ENCODE measurements at places on chromosomes 5 and 9.
A peak's percentile ranks its signal among the peaks of the same experiment; 100 is the strongest.

- DNase-seq: peak; percentile 98
These were observed 186.8 kb upstream of the KLF9 start for GRCh38 chr9:70601000-70601951.

- DNase-seq: no peak
These were observed 45.4 kb downstream of the RCL1 start for GRCh38 chr9:4838189-4838546.

- no peak for DNase-seq
These were observed 1481.5 kb downstream of the EFNA5 start for GRCh38 chr5:106189121-106189809.

DNA sequence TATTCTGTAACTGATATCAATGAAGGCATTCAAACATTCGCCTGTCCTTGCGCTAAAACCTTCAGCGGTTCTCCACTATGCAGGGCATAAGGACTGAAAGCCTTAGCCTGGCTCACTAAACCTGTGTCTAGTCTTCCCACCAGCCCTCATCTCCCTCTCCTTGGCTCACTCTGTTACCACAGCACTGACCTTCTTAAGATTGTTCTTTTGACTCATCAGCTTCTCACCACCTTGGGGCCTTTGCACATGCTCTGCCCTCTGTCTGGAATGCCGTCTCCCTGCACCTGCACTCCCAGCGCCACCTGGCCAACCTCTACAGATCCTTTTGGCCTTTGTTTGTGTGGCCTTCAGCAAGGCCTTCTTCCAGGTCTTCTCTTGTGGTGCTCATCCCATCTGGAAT, 131.8 kb upstream of the IER5L start:
- no peak for DNase-seq

GRCh38 chr9:26013199-26013598, 335.0 kb upstream of the TUSC1 start:
- DNase-seq: no peak

GRCh38 chr9:116345817-116346216, 192.2 kb downstream of the PAPPA start:
- DNase-seq: no peak

GRCh38 chr9:312596-313320, 98.1 kb downstream of the DOCK8 start:
- DNase-seq: no peak

- DNase-seq: no peak
These were observed 180.3 kb upstream of the GHR start for GRCh38 chr5:42242881-42243485.
